Brain pericyte (primary cell): ENCODE measurements at places on chromosomes 3 and 15.

- no peak for DNase-seq
Observed at GRCh38 chr3:56704706-56705105, 21.6 kb upstream of the TASOR start.

- no peak for DNase-seq
Observed at GRCh38 chr3:185071287-185071800, 81.5 kb downstream of the C3orf70 start.

- DNase-seq = no peak
Observed at GRCh38 chr3:131329774-131330173, 51.8 kb upstream of the NUDT16 start.

GRCh38 chr3:170553788-170554757 is 31.8 kb downstream of the SLC7A14 start:
- DNase-seq = no peak

GRCh38 chr3:13535905-13536304 is 13.0 kb upstream of the FBLN2 start:
- DNase-seq = no peak

DNA sequence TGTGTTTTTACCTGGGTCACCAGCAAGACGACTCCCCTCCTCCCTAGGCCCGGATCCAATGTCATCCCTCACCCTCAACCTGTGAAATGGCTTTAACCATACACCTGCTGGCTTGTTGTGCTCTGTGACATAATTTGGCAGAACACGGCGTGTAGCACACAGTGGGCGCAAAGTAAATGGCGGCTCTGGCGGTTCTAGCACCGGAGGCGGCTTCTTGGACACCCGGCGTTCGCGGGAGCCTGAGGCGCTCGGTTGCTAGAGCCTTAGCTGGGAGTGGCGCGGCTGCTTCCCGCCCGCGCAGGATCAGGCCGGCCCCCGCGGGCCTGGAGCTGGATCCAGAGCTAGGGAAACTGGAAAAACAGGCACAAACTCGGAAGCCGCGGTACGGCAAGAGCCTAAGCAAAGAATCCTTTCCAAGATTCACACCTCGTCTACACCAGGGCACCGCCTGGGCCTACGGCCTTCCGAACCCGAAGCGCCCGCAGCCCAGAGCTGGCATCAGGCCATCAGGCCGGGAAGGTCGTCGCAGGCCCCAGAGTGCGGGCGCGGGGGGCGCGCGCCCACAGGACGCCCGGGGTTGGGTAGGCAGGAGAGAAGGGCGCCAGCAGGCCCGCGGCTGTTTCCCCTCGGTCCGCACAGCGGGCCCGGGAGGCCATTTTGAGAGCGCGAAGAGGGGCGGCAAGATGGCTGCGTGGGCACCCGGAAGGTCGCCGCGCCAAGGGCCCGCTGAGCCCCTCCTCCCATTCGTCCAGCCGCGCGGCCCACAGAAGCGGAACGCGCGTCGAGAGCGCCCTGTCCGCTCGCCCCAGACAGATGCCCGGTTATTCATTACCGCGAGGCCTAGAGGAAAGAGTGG is 43.9 kb upstream of the POLG start:
- no peak for DNase-seq

DNA sequence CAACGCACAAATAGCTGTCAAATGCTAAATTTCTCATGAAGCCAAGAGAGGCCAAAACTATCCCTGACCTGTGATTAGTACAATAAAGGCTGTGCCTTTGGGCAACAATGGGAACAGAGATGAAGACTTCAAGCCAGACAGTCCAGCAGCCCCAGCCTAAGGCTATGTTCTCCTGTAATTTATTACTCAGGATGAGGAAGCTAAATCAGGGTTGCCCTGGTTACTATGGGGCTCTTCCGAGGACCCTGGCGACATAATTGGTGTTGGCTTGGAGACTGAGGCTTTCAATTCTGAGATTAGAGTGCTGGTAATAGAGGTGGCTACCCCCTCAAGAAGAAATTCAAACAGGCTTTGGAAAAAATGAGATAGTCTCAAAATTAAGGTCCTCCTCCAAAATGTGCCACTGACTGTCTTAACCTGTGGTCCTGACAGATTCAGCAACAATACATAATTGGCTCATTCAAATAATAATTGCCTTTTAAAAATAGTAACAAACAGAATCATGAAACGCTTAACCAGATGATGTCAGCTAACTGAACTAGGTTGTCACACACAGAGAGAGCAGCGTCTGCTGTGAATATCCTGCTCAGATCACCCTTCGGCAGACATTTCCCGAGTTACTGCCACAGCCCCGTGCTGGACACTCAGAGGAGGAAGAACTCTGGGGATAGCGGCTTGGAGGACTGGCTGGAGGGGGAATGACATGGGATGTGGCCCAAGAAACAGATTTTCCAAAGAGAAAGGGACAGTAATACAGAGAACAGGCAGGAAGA is 43.0 kb downstream of the NSMCE3 start:
- no peak for DNase-seq

DNA sequence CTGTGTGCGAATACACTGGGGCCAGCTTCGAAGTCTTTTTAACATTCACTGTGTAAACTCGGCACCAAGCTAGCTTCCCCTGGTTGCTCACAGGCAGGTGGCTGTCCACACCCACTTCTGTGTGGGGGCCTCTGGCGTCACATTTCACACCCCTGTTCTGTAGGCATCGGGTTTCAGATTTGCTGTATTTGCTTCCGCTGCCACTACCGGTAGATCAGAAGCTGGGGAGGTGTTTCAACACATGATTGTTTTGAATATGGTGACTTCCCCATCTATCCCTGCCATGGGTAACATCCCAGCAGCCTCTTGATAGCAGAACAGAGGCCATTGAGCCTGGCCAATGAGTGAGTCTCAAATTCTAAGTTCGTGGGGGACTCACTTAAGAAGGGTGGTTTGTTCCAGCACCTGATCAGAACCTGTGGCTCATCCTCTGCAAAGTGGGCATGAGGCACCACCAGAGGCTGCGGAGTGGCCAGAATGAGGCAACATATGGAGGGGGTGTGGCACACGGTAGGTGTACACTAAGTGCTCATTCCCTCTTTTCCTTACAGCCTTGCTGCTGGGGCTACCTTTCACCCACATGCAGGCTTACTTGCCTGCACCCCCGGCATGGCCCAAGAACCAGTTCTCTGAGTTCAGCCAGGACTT is 61.5 kb downstream of the IQSEC1 start:
- no peak for DNase-seq

DNA sequence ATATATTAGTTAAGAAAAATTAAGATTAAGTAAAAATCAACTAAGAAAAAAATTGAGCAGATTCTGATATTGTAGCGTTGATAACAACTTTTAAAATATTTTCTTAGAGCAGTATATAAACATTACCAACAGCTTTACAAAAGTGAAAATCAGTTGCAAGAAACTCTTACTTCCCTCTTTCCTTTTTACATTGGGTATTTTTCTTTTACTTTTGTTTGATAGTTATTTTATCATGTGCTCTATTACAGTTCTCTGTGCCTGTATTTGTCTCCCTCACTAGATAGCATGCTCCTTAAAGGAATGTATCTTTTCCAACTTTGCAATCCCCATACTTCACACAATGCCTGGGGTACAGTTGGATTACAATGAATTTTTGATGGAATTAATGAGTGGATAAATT is 87.5 kb upstream of the P3H2 start:
- DNase-seq = no peak

- no peak for DNase-seq
Observed at GRCh38 chr3:12935023-12935860, 93.9 kb upstream of the RPL32 start.

DNA sequence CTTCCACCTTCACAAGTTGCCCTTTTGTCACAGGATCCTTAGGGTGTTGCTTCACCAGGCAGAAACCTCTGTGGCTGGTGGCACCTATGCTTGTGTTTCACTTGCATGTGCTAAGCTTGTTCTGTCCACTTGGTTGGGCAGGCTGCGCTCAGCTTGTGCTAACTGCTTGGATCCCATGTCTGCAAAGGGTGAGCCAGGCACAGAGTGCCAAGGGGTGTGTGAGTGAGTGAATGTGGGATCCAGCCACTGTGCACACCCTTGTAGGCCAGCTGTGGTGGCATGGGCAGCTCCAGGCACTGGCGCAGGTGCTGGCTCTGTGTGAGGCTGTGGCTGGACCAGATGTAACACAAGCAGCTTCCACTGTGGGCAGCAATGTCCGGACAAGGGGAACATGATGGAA is 728.7 kb upstream of the ROBO1 start:
- DNase-seq = no peak

DNA sequence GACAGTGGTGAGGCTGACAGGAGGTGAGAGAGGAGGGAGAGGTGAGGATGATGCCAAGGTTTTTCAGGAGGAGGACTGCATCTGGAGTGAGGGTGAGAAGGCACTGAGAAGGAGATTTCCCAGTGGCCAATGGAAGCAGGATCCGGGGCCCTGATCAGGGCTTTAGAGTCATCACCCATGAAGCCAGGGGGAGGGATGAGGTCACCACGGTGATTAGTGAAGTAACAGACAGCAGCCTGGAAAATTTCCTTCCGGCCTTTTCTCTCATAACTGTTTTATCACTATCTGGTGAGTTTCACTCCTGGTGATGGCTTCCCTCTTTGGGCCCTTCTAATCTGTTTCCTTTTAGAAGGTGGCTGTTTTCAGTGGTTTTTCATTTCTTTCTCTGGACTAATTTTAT is 80.5 kb upstream of the WNT5A start:
- DNase-seq = no peak

DNA sequence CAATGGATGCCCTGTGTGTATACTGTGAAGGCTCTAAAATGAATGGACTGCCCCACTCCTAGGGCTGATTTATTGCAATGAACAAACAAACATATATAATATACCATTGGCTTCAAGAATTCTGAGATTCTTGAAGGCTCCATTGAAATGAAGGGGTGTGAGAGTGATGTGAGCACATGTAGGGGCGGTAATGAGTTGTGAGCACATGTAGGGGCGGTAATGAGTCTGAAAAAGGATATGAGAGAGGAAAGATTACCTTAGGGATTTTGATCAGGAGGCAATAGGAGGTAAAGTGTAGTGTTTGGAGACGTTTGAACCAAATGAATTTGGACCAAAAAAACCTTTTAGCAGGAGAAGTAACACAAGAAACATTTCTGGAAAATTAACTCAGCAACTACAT is 3.7 kb downstream of the FAM162A start:
- no peak for DNase-seq

DNA sequence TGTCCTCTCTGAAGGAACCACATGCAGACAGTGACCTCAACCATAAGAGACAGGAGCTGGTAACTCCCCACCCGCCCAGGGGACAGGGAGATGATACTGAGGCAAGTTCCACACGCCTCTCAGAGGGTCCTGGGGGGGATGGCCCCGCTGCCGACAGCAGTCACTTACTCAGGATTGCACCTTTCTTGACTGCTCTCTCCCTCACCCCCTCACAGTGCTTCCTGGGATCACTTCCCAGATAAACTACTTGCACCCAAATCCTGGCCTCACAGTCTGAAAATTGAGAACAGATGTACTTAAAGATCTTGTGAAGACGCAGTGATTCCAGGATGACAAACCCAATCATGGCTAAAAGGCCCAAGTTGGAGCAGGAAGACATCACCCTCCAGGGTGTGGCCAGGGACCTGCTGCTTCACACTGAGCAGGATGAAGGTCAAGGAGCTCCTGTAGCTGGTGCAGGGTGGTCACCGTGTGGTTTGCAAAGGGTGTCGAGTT is 207.6 kb downstream of the ADAMTS17 start:
- no peak for DNase-seq

GRCh38 chr3:108406063-108406660 is 104.2 kb downstream of the MYH15 start:
- DNase-seq = no peak
